ENCODE measurements at places on chromosomes 2 and 18. TPM values are rescaled to one million over a fixed set of nuclear protein-coding genes. Genes with fewer than 3 reads are reported as not detected.

GRCh38 chr2:70671092-70671675, 96.8 kb downstream of the ADD2 start:
- H3K27me3 ChIP-seq, result peaks cover 3% of the 10 kb centered on the region
- H3K36me3 ChIP-seq, result no peaks in the 10 kb centered on the region
- no peak for DNase-seq
- H3K4me1 ChIP-seq, result no peaks in the 10 kb centered on the region

DNA sequence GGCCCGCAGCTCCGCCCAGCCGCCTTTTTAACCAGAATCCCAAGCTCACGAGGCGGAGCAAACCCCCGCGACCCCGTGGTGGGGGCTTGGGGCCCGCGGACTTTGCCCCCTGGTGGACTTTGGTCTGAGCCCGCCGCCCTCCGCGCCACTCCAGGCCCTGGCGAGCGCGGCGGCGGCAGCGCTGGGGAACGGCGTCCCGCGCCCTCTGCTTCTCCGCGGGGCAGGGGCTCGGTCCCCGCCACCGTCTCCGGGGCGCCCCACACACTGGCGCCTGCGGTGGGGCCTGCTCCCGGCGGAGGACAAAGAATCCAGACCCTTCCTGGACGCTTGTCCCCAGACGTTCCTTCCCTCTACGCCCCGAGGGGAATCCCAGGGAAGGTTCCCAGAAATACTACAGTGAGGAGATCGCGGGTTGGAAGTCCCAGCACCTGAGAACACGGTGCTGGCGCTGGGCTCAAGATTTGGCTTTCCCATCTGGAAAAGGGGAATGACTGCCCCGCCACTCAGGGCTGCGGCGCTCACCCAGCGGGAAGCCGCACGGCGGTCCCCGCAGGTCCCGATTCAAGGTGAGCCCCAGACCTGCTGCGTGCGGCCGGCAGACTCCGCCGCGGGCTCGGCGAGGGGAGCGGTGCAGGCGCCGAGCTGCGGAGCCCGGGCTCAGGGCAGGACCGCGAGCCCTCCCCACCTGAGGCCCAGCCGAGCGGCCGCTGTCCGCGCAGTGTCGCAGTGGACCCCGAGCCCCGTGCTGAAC, at the start of gene HAAO:
Gene HAAO (minus strand): TSS at position 1 of the 751 bp plus-strand sequence. CDS start 47 bp downstream, outside the sequence.
- H3K27ac ChIP-seq, result peak within 1 kb of the TSS; percentile 91
- peak within 1 kb of the TSS; percentile 75 for H3K4me3 ChIP-seq
- peaks cover 24% of the 10 kb centered on the region for H3K4me1 ChIP-seq
- no peaks in the 10 kb centered on the region for H3K27me3 ChIP-seq
- H3K36me3 ChIP-seq, result no peaks in the 10 kb centered on the region

GRCh38 chr2:9118383-9118960, 88.1 kb upstream of the ASAP2 start:
- no peak overlapping the region for H3K27ac ChIP-seq
- H3K4me3 ChIP-seq, result no peak overlapping the region
- no peaks in the 10 kb centered on the region for H3K27me3 ChIP-seq
- no peaks in the 10 kb centered on the region for H3K4me1 ChIP-seq

- H3K27me3 ChIP-seq, result no peaks in the 10 kb centered on the region
- no peak for DNase-seq
- no peak overlapping the region for H3K4me3 ChIP-seq
- peaks cover 7% of the 10 kb centered on the region for H3K4me1 ChIP-seq
- H3K27ac ChIP-seq, result no peak overlapping the region
Measured at GRCh38 chr2:240463866-240464481, 28.5 kb downstream of the GPC1 start.

GRCh38 chr2:67873916-67874315, 188.9 kb downstream of the C1D start:
- no peak overlapping the region for H3K4me3 ChIP-seq
- no peaks in the 10 kb centered on the region for H3K27me3 ChIP-seq
- H3K4me1 ChIP-seq, result peaks cover 16% of the 10 kb centered on the region
- no peaks in the 10 kb centered on the region for H3K36me3 ChIP-seq
- DNase-seq, result no peak

DNA sequence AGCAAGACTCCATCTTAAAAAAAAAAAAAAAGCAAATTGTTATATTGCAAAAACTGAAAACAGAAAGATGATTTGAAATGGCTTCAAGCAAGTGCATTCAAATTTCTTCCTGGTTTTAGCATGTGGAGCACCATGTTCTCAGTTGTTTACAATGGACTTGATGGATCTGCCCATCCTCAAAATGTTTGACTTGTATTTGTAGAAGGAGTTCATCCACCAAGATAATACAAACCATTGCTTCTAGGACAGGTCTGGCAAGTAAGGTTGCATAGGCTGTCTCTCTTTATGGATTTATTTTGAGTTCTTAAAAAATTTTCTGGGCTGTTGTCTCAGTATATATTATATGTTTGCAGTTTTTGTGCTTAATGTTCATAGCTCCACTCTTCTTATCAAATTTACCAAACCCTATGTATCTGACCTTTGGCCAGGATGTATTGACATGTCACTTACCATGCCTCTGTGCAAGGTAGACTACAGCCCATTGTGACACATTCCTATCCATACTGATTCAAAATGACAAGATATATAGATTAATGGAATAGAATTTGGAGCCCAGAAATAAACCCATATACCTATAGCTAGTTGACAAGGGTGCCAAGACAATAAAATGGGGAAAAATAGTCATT, 21.7 kb upstream of the ZCCHC2 start:
- peaks cover 4% of the 10 kb centered on the region for H3K4me1 ChIP-seq
- H3K27ac ChIP-seq, result no peak overlapping the region
- H3K27me3 ChIP-seq, result no peaks in the 10 kb centered on the region
- DNase-seq, result no peak

DNA sequence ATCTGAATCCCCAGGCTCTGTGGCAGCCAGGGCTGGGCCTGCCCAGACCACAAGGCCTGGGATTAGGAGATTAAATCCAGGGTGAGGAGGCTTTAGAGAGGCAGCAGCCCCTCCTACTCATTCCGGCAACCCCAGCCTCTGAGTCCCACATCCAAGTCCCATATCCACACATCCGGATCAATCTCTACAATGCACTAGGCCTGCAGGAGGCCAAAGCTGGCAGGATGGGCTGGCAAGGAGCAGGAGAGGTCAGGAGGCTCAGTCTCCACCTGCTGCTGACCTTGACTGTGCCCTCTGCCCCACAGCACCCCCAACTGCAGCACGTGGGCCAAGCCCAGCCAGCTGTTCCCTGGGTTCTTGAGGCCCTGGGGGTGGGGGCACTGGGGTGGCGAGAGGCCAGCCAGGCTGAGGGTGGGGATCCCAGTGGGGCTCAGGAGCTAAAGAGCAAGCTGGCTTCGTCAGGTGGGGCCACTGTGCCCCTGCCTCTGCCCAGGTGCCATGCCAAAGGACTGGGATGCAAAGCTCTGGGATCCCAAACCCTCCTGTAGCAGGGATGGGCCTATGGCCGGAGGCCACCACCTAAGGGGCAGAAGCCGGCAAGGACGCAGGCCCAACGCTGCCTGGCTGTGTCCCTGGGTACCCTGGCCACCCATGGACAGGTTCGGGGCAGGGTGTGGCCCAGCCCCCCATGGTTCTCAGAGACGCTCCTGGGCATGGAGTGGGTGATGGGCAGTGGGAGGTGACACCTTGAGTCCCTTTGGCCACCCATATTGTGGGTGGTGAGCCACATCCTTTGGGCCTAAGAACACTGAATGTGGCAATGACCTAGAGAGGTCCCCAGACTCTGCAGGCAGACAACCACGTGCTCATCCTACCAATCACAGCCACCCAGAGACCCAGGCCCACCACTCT, 3.2 kb downstream of the KIF1A start:
- no peaks in the 10 kb centered on the region for H3K36me3 ChIP-seq
- H3K27ac ChIP-seq, result no peak overlapping the region
- peak; percentile 70 for DNase-seq
- H3K4me1 ChIP-seq, result peaks cover 27% of the 10 kb centered on the region
- H3K4me3 ChIP-seq, result no peak overlapping the region

DES gene
- 100 TPM for total RNA-seq

ORMDL1 gene
- total RNA-seq, result 85.4 TPM

ACKR3 gene
- 15.8 TPM for total RNA-seq

Measured in suprapubic skin (tissue), 4 donors.